ENCODE measurements at places on chromosomes 1 and 21.
A peak's percentile ranks its signal among the peaks of the same experiment; 100 is the strongest.

DNA sequence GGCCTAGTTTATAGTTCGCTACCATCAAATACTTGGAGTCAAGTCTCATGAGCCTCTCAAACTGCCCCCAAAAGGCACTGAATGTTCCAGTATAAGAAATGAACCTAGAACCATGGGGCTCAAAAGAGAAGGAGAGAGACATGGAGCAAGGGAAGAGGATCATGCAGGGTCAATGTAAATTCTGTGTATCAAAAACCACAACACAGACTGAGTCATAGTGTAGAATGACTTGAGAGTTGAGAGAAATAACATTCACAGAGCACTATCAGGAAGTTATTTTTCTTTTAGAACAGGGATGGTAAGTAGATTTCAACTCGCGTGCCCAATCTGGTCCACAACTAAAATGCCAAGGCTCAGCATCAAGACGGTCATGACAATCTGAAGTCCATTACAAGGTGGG lies 59.8 kb downstream of the GNG12 start:
- no peak for DNase-seq

DNA sequence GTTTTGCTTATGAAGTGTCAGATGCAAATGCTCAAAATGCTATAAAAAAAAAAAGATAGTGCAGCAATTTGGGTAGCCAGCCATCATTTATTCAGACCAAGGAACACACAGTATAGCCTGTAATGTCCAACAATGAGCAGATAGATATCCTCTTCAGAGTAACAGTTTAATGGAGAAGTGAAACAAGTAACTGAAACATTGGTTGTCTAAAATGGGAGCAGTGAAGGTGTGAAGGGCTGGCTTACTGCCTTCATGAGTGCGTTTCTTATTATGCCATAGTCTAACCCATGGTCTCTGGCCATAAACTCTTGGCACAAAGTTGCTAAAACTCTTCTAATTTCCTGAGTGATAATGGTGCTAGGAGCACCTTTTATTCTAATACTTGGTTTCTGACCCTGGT lies 11.4 kb downstream of the RGS5 start:
- DNase-seq: no peak

DNA sequence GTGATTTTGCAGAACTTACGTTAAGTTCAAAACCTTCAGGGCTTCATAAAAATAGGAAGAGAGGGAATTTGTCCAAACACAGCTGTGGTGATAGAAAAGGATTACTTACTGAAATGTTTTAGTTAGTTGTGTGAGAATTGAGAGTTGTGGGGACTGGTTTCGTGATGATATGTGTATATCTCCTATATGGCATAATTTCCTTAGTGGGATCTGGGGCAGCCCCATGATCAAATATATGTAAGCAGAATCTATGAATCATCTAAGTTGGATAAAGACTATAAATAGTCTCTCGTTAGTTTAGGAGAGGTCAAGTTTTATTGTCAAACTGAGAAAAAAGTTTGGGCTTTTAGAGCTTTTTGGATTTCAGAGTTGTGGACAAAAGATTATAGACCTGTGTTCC lies 14.9 kb downstream of the MTR start:
- DNase-seq: no peak

- DNase-seq: no peak
These were observed 150.8 kb downstream of the PEX14 start for GRCh38 chr1:10625554-10625953.

GRCh38 chr21:16370186-16370585 lies 640.4 kb downstream of the USP25 start:
- DNase-seq: no peak

DNA sequence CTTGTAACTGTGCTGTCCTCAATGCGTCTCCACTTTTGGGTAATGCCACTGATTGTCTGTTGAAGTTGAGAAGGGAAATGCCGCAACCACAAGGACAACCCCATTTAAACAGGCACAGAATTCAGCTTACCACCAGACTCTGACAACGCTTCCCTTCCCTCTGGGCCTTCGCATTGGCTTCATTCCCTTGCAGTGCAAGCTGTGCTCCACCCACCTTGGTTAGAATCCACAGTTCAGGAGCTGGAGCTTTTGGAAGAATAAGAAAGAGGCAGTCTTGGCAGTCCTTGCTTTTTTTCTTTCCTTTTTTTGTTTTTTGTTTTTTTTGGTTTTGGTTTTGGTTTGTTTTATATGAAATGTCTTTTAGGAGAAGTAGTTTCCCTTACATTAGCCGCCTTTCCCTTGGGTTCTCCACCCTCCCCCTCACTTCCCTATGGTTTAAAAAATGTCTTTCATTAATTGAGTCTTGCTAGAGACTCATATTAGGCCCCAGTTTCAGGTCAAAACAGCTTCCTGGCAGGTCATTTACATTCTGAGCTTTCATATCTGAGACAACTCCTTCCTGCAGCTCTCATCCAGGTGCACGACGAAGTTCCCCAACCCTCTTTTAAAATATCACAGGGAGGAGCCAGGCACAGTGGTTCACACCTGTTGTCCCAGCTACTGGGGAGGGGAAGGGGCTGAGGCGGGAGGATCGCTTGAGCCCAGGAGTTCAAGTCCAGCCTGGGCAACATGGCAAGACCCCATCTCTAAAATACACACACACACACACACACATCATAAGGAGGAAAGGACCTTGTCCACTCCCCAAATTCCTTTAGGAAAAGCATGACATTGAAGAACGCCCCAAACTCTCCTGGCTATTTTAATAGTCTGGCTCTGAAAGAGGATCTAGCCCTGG lies 20.7 kb upstream of the LAX1 start:
- DNase-seq: no peak

DNA sequence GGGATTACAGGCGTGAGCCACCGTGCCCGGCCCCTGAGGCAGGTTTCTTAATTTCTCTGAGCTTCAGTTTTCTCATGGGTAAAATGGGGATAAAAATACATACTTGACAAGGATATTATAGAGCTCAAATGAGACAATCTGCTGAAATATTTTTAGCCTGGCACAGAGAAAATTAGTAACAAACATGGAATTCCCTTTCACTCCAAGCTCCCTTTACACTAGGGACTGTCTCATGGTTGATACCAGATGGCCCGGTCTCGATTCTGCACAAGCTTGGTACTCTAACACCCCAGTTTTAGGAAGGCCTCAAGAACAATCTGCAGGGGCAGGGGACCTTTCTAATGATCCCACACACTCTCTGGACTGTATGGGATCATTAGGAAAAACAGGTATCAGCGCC lies 671.7 kb downstream of the SMYD3 start:
- DNase-seq: no peak

- no peak for DNase-seq
These were observed 56.5 kb upstream of the SELENON start for GRCh38 chr1:25743164-25744139.

DNA sequence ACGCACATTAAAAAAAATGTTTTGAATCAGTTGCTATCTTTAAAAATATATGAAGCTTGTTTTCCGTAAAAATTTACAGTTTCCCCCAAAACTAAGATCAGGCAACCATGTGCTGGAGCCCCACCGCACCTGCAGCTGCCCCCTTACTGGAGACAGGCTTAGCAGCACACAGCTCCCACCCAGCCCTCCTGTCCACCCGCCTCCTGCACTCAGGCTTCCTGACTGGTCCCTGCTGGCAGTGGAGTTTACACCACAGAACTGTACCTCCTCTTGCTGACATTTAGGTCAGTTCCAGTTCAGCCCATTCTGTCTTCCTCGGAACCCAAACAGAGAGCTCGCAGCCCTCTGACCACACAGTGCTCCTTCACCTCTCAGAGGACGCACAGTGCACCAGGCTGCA lies 2.1 kb downstream of the GPR161 start:
- no peak for DNase-seq

DNA sequence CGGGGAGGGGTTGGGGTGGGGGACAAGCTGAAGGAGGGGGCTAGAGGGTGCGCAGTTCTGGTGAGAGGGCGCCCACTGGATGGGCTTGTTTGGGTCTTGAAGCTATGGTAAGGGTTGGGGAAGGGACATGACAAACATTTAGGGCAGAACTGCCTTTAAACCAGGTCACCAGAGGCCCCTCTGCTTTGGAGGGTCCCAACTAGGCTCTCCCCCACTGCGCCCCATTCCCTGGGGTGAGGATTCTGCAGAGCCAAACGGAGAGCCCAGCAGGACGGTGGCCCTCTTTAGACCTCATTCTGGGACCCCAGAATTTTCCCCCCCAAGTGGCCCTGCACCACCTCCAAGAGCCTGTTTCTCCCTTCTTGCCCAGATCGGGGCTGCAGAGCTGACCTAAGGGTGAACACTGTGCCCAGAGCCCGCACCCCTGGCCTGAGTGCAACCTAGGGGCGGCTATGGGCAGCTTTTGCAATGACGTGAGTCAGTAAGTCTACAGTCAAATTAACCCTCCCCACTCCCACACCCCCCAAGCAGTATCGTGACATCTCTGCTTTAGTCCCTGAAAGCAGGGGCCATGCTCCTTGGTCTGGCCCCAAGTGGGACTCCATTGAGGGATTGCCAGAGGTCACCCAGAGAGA lies 593.8 kb downstream of the MATN1 start:
- no peak for DNase-seq

- no peak for DNase-seq
These were observed 182.9 kb downstream of the CDC7 start for GRCh38 chr1:91683598-91683951.

GRCh38 chr1:178060789-178061556 lies 32.9 kb upstream of the RASAL2 start:
- DNase-seq: peak; percentile 67

DNA sequence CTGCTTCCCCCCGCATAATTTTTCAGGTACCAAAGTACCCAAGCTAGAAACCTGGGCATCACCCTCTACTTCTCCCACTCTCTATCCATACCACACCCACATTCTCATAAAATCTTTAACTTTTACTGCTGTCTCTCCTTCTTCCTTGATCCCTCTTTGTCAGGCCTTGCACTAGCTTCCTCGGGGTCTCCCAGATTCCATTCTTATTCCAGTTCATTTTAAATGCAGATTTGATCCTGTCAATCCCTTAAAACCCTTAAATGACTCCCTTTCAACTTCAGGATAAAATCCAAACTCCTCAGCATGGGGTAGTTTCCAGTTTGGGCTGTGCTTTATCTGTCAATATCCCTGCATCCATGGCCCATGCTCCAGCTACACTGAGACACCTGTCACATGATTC lies 343.5 kb downstream of the PBX1 start:
- no peak for DNase-seq

GRCh38 chr21:14850394-14850793 lies 214.4 kb downstream of the NRIP1 start:
- DNase-seq: no peak

GRCh38 chr1:21344750-21345443 lies 54.6 kb upstream of the ECE1 start:
- no peak for DNase-seq

DNA sequence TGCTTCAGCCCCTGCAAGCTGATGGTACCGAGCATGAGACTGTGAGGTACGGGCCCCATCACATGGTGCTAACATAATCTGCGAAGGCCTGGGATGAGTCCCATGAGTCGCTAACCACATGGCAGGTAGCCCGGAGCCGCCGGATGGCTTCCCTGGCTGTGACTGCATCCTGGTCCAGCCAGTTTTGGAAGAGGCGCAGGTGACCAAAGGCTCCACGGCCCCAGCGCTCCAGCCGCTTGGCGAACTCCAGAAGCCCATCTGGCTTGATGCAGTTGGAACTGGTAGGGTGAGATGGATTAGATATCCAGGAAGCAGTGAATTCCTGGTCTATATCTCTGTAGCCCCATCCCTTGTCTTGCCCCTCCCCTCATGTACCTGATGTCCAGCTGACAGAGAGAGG lies 24.6 kb downstream of the LRRC41 start:
- no peak for DNase-seq

GRCh38 chr1:76053021-76053420 lies 21.5 kb upstream of the ST6GALNAC3 start:
- no peak for DNase-seq

DNA sequence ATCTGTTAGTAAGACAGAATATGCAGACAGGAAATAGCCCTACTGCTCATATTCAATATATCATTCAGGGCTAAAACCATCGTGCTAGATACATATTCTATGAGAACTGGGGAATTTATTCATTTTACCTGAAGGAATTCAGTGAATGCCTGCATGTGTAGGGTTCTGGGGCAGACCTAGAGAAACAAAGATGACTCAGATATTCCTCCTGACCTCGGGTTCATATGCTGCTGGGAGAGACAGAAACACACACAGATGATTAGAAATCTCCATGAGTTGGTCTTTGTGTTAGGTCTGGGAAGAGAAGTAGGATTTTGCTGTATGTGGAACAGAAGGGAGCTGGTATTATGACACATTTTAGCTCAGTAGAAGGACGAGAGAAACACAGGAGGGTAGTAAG lies 176.5 kb upstream of the ST6GALNAC5 start:
- DNase-seq: peak; percentile 30

DNA sequence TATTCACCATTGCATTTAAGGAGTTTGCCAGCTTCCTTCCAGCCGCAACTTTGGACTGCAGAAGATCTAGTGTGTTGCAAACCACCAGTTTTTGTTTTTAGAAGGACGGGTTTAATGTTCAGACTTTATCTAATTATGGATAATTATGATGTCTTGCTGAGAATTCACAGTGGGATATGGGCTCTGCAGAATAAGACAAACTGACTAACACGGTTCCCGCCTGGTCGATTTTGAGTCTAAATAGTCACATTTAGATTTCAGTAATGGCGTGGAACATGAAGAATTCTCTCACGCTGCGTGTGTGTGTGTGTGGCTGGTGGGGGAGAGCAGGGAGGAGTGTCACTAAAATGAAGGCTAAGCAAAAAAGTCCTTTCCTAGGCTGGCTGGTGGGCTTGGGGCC lies 48.5 kb upstream of the DMRTB1 start:
- no peak for DNase-seq

Measured in epithelial cell of proximal tubule (primary cell).